ENCODE measurements at places on chromosomes 2 and 18.

DNA sequence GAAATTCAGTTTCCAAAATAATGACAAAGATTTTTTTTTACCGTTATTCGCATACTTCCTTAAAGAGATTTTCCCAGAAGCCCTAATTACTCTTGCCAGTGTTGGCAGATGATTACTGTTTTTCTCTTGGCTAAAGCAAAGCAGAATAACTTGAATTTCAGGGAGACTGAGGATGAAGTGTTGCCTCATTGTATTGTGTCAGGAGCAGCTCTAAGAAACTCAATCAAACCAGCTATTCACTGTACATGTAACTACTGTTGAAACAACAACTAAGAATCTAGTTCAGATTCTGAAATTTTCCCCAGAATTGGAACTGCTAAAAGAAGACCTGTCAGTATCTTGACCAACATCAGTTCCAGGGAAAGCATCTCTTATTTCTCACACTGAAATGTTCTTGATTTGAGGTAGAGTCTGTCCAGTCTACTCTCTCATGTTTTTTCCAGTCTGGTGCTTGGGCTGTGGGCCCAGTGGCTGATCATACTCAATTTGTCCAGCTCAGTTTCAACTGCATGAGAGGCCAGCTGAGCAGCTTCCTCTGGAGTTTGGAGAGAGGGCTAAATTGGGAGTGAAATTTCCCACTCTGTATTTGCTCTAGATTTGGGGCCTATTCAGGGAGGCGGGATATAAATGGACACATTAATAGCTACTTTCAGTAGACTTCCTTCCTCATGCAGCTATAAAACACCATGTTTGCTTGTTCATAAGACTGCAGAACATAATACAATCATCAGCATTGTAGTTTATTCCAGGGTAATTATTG lies 78.5 kb downstream of the PPP1R1C start:
- DNase-seq = no peak

- no peak for DNase-seq
Observed at GRCh38 chr2:171592036-171592555, 69.8 kb downstream of the CYBRD1 start.

GRCh38 chr18:44788334-44788733 lies 107.6 kb downstream of the SETBP1 start:
- DNase-seq = no peak

DNA sequence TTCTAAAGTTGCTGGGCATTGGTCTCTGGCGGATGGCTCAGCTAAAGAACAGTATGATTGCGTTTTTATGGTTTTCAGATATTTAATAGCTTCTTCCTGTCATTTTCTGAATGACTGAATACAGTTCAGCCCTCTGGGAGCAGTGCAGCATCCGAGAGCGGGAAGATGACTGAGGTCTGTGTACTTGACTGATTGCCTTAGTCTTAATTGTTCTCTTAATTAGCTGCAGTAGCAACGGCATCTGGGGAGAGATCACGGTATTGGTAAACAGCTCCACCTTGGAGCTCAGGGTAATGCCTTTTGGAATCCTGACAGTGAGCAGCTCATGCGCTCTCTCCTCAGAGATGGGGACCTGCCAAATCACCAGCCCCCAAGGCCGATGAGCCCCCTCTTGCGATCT lies 481.4 kb upstream of the SPRED2 start:
- no peak for DNase-seq

GRCh38 chr18:79749251-79750191 lies 48.2 kb upstream of the KCNG2 start:
- no peak for DNase-seq

- no peak for DNase-seq
Observed at GRCh38 chr2:179876266-179876665, 14.9 kb upstream of the ZNF385B start.
